ENCODE measurements at places on chromosomes 1 and 21.

DNA sequence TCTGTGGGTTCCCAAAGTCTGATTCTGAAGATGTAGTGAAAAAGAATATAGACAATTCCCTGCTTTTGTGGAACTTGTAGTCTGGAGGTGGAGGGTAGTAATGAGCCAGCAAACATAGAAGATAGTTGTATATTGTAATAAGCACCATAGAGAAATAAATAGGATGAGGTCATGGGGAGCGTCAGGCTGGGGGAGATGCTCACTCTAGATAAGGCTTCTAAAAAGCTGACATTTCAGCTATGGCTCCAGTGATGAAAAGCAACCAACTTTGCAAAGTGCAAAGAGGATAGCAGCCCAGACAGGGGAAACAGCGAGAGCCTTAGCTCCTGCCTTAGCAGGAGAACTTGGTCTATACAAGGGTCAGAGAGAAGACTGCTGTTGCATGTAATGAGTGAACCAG, 98.0 kb upstream of the RALGPS2 start:
- no peak for DNase-seq

DNA sequence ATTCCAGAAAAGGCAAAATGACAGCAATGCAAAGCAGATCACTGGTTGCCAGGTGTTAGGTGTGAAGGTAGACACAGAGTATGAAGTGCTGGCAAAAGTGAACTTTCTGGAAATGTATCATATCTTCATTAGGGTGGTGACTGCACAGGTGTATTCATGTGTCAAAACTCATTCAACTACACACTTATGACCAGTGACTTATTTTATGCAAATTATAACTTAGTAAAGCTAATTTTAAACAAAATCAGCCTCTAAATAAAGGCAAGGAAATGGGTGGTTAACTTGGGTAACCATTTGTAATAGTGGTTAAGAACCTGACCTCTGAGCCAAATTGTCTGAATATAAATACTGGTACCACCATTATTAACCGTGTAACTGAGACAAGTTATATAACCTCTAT, 7.4 kb downstream of the COP1 start:
- DNase-seq = no peak

DNA sequence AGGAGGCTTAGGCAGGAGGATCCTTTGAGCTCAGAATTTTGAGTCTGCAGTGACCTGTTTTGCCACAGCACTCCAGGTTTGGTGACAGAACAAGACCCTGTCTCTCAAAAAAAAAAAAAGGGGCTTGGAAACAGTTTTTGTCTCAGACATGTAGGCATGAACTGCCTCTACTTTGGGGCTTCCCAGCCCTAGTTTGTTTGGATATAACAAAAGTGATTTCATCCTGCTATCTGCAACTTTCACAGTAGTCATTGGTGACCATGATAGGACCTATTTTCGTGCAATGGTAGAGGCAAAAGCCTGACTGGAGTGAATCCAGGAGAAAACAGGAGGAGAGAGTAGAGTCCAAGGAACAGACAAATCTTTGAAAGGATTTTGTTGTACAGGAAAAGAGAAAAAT, 20.3 kb upstream of the EVI5 start:
- no peak for DNase-seq

- DNase-seq = no peak
These were observed 46.3 kb upstream of the PRDX6 start for GRCh38 chr1:173430677-173431303.

DNA sequence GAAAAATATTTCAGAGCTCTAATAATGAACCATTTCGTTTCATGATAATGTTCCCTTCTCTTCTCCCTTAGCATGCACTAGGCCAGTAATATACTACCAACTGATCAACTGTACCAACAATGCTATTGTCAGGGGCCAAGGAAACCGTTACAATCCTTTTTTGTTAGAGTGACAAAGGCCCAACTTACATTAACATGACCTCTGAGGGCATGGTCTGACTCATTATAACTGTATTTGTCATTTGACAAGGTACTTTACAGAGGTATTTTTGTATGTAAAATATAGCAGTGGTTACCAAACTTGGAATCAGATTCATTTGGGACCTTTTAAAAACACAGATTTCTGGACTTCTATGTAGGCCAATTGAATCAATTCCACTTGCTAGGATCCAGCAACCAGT, 102.6 kb upstream of the RRP15 start:
- DNase-seq = no peak

- peak; percentile 37 for DNase-seq
These were observed 16.6 kb upstream of the DR1 start for GRCh38 chr1:93328809-93329760.

DNA sequence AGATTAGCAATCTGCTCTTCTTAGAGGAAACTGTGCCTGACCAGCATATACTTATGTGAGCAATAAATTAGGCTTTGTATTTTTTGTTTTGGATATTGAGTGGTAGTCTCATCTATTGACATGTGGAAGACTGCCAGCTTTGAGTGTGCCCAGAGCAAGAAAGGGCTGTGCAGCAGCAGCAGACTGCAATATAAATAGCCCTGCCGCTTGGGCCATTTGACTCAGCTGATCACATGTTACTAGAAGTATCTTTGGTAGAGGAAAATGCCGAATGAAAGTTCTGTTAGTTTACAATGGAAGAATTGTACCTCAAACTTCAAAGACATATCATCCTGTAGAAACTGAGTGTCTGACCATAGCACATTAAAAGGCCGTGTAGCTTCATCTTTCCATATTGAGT, 9.1 kb upstream of the PSMB2 start:
- DNase-seq = no peak

All from D341Med (cell line).